ENCODE measurements at places on chromosomes 1 and 21.

- peak; percentile 86 for DNase-seq
These were observed 12.2 kb upstream of the IL10 start for GRCh38 chr1:206784471-206784903.

DNA sequence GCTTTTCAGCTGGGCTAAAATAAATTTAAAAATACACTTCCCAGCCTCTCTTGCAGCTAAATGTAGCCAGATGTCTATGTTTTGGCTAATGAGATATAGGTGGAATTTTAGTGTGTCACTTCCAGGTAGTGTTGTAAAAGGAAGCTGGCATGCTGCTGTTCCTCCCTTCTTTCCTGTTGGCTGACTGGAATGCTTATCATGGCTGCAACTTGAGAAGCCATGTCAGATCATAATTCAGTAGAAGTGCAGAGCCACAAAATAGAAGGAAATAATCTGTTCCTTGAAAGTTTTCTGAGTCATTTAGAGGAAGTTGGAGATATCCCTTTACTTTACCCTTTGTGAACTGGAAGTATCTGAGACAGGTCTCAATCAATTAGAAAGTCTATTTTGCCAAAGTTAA, 10.9 kb upstream of the RBM15 start:
- DNase-seq = no peak

- DNase-seq = no peak
These were observed 33.4 kb upstream of the NID1 start for GRCh38 chr1:236098267-236098666.

DNA sequence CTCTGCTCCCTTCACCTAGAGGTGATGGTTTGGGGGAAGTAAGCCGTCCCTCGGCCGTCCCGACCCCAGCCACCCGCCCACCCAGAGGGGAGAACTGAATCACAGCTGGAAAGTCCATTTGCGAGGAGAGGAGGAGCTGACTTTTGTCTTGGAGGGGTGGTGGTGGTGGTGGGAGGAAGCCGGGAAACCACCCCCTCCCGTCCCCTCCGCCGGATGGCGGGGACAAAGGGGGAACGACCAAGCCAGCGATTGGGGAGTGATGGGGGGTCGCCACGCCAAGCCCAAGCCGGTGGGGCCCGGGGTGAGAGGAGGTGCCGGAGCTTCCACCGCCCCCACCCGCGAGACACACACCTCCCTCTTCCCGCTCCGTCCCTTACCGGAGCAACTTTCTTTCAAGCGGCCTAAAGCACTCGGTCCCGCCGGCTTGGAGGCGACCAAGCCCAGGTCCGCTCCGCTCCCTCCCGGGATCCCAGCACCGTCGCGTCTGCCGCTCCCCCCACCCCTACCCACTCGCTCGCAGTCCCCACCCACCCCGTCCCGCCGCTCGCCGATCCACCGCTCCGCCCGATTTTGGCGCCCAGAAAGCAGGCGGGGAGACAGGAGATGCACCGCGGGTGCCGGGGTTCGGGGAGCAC, 540 bp downstream of the ARHGEF2 start:
- DNase-seq = peak; percentile 39

DNA sequence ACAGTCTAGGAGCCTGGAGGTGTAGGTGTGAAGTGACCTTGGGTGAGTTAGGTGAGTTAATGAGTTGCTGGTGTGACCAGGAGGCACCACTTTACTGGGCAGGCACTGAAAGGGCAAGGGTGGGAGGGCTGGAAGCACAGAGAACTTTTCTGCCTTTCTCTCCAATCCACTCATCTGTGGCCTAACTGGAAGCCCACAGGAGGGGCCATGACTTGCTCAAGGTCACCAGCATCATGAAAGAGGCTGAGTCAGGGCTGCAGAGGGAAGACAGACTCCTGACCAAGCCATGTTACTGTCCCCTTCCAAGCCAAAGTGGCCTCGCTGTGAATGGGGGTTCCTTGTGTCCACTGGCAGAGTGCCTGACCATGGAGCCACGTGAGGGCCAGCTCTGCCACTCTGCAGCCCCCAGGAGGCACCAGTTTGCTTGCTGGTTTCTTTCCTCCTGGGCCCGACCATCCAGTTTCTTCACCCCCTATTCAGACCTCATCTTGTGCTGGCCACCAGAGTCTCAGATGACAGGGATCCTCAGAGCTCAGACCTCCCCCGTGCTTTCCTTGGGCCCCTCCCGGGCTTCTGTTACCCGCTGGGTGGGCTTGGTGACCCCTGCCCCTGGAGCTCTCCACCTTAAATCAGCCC, 4.3 kb upstream of the BSND start:
- no peak for DNase-seq

- DNase-seq = no peak
These were observed 28.3 kb upstream of the IFI44L start for GRCh38 chr1:78591971-78592370.

DNA sequence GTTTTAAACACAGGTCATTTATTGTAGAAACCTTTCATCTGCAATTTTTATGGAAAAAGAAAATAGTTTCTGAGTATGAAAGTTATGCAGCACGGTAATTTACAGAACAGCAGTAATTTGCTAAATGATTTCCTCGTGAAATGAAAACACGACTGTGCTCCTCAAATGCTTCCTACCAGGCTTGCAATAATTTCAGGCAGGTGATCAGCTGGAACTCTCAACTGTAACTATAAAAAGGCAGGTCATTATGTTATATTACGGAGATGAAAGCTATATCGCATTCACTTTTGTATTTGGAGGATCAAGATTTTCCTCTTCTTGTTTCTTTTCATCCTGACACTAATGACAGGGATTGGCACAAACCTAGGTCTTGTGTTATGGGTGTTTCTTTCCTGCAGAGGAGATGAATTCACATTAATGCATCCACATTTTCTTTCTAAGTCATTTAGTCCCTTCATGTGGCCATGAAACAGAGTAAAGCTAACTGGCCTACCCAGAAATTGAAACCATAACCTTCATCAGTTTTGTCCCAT, 57.4 kb downstream of the SAMSN1 start:
- no peak for DNase-seq
